Stimulated activated CD8-positive, alpha-beta memory T cell treated with anti-CD3 and anti-CD28 coated beads, Interleukin-15, amount 100 ng/mL, for 48 hours (primary cell): ENCODE measurements at places on chromosomes 7 and 10.

GRCh38 chr10:87659571-87660483 lies at the start of gene PAPSS2:
PAPSS2 (plus strand) TSS chr10:87659878; CDS start chr10:87659982, 104 bp downstream.
- DNase-seq: no peak

DNA sequence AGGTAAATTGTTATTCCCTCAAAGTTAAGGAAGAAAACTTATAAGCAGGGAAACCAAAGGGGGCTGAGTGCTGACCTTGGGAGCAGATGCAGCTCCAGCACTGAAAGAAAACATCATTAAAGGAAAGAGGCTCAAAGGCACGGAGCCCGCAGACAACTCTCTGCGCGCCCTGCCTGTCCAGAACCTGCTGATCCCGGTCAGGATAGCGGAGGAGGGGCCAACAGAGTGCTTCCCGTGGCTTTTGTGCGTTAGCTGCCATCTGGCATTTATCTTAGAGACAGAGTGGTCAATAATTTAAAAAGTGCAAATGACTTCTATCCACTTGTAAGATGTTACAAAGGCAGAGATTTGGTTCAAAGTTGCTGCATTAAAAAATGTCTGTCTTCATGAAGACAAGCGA lies 162.1 kb downstream of the FANK1 start:
- no peak for DNase-seq

DNA sequence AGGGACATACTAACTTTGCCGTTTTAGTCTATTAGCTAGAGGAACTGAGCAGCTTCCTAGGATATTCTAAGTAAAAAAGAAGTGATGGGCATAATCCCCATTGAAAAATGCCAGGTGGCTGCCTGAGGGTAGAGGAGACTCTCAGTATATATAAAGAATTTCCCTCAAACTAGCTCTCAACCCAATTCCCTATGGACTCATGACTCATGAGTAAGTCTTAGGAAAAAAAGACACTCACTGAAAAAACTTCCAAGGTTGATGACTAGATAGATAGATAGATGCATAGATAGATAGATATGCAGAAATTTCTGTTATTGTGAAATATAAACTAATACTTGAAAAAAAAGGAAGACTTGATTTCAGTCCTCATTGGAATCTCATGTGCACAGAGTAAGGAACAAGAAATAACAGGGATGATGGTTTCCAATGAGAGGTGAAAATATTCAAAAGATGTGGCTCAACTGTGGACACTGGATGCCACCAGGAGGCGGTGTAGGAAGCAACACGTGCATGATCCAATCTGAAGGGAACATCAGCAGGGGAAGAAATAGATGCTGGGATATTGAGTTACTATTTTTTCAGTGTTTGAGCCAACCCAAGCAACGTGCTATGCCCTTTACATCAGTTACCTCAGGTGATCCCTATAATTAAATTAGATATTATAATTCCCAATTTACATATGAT lies 711.0 kb upstream of the LRRTM3 start:
- no peak for DNase-seq

- DNase-seq: no peak
These were observed 74.6 kb upstream of the EGFR start for GRCh38 chr7:54944179-54944578.

GRCh38 chr7:24840563-24840962 lies 83.3 kb upstream of the GSDME start:
- no peak for DNase-seq

- no peak for DNase-seq
These were observed 61.7 kb downstream of the PROSER2 start for GRCh38 chr10:11884706-11885423.
